Bronchial epithelial cell (primary cell): ENCODE measurements at places on chromosomes 5 and 9. TPM values are rescaled to one million over a fixed set of nuclear protein-coding genes. Genes with fewer than 3 reads are reported as not detected.

DNA sequence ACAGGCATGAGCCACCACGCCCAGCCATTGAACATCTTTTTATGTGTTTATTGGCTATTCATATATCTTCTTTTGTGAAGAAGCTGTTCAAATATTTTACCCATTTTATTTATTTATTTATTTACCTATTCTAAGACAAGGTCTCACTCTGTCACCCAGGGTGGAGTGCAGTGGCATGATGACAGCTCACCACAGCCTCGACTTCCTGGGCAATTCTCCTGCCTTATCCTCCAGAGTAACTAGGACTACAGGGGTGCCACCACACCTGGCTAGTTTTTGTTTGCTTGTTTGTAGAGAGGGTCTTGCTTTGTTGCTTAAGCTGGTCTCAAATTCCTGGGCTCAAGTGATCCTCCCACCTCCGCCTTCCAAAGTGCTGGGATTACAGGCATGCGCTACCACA is 33.5 kb downstream of the NAIF1 start:
- DNase-seq = no peak

GRCh38 chr5:17910318-17910717 is 276.1 kb downstream of the TAF11L14 start:
- peak; percentile 96 for DNase-seq

DNA sequence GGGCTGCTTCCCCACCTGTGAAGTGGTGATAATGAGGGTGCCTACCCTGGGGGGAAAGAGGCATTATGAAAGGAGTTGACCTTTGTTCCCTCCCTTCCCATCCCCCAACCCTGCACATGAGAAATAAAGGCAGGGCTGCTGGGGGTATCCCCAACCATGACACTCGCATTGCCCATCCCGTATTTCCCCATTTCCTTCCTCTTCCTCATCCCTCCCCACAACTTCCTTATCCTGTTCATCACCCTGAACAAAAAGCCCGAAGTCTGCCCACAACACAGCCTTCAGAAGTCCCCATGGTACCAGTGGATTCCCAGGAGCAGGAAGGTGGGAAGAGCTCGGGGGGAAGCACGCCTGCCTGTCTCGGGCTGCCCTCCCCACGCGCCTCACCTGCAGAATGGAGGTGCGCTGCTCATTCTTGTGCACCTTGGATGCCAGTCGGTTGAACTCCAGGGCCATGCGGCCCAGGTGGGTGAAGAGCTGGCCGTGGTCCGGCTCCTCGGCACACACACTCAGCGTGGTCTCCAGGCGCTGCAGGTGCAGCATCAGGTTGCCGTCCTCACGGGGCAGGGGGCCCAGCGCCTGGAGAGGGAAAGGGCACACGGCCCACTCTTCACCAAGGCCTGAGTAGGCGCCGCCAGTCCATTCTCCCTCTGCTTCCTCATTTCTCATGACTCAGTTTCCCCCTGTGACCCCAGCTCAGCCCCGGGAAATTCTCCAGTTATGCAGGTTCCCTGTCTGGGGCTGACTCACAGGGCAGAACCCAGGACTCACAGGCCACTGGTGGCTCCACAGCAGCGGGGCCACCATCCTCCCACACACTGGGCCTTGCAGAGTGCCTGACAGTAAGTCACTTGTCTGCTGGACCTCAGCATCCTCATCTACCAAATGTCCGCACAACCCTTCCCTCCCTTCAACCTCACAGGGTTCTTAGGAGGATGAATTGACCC is 24.2 kb downstream of the TNIP1 start:
- DNase-seq = no peak

DNA sequence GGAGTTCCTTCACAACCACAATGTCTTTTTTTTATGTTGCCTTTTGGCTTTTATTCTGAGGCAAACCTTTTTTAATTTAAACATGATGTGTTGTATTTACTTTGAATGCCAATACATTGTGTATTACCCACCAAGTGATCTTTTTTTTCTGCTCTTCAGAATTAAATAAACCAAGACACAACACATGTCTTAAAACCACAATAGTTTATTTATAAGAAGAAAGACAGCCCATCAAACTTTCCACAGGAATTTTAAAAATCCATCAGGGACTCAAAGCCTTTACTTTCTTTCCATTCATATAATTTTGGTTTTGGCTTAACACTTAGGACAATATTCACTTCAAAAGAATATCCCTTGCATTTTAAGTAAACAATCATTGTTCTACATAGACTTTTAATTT is 321.8 kb upstream of the MEF2C start:
- DNase-seq = no peak

Gene NR2F1
- 1.6 TPM in 1 of 2 replicates, not detected in the other for total RNA-seq

Gene HSPA4
- total RNA-seq = 122 and 142 TPM in 2 replicates
